ENCODE measurements at places on chromosomes 3 and 15. TPM values are rescaled to one million over a fixed set of nuclear protein-coding genes. Genes with fewer than 3 reads are reported as not detected.

DNA sequence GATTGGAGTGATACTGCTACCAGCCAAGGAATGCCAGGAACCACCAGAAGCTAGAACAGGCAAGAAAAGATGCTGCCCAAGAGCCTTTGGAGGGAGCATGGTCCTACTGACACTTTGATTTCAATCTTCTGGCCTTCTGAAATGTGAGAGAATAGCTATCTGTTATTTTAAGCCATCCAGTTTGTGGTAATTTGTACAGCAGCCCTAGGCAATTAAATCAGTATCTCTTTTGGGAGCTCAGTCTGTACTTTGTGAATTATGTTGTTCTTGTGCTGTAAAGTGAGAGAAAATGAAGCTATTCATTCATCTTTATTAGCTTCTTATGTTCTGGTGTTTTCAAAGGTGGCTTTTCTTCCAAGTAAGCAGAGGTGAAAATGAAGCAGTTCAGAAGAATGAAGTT is 381.3 kb downstream of the PDCD6IP start:
- peaks cover 10% of the 10 kb centered on the region for H3K27me3 ChIP-seq
- no peaks in the 10 kb centered on the region for H3K36me3 ChIP-seq
- H3K4me3 ChIP-seq, result no peak overlapping the region
- peaks cover 4% of the 10 kb centered on the region for H3K4me1 ChIP-seq
- H3K27ac ChIP-seq, result no peak overlapping the region
- DNase-seq, result no peak

Gene ARPP21
- not detected for total RNA-seq

DNA sequence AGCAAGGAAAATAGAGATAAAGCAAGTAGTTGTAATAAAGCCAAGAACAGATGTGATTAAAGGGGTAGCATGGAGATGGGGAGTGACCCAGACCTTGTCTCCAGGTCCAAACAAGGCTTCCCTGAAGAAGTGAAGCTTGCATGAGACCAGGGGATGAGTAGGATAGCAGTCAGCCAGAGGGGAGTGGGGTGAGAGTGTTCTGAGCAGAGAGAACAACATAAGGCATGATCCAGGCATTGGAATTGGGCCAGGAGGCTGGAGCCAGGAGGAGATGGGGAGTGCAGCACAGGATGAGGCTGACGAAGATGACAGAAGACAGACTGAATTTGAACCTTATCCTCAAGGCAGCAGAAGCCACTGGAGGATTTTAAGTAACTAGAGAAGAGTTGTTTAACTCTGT is 7.2 kb downstream of the TMOD2 start:
- no peaks in the 10 kb centered on the region for H3K4me1 ChIP-seq
- DNase-seq, result no peak
- no peak overlapping the region for H3K27ac ChIP-seq
- H3K36me3 ChIP-seq, result no peaks in the 10 kb centered on the region

GRCh38 chr3:143226678-143227291 is 107.2 kb downstream of the CHST2 start:
- no peaks in the 10 kb centered on the region for H3K4me1 ChIP-seq
- no peaks in the 10 kb centered on the region for H3K36me3 ChIP-seq
- H3K4me3 ChIP-seq, result no peak overlapping the region
- no peak for DNase-seq

DNA sequence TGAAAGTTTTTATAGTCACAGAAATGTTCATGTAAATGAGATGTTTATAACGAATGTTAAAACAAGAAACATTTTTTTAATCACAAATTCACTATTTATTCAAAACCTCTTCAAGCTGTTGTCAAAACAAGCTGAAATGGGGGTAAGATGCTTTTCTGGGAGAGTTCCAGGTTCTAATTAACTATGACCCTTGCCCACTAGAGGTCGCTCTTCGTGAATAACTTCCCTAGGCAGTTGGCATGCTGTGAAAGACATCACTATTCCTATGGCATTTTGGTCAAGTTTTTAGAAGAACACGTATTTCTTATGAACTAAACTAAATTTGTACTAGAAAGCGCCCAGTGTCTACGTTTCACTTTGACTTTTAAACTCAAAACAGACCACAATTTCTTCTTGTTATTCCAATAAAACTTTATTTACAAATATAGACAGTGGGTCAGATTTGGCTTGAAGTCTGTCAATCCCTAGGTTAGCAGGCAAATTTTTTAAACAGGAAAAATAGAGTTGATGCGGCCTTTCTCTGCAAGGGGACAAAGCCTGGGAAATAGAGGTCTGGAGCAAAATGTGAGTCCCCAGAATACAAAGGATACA is 62.8 kb upstream of the CMTM8 start:
- H3K4me1 ChIP-seq, result peaks cover 14% of the 10 kb centered on the region
- H3K4me3 ChIP-seq, result no peak overlapping the region
- DNase-seq, result peak; percentile 58
- peaks cover 3% of the 10 kb centered on the region for H3K36me3 ChIP-seq
- H3K27ac ChIP-seq, result peak overlapping the region; percentile 81
- H3K27me3 ChIP-seq, result peaks cover 5% of the 10 kb centered on the region

GRCh38 chr3:105970283-105970682 is 101.5 kb upstream of the CBLB start:
- H3K27ac ChIP-seq, result no peak overlapping the region
- H3K4me3 ChIP-seq, result no peak overlapping the region
- H3K27me3 ChIP-seq, result no peaks in the 10 kb centered on the region
- no peak for DNase-seq
- peaks cover 19% of the 10 kb centered on the region for H3K36me3 ChIP-seq

GRCh38 chr3:73148682-73149081 is 87.2 kb downstream of the EBLN2 start:
- no peak overlapping the region for H3K4me3 ChIP-seq
- no peak for DNase-seq
- H3K36me3 ChIP-seq, result no peaks in the 10 kb centered on the region
- no peak overlapping the region for H3K27ac ChIP-seq
- H3K4me1 ChIP-seq, result no peaks in the 10 kb centered on the region

DNA sequence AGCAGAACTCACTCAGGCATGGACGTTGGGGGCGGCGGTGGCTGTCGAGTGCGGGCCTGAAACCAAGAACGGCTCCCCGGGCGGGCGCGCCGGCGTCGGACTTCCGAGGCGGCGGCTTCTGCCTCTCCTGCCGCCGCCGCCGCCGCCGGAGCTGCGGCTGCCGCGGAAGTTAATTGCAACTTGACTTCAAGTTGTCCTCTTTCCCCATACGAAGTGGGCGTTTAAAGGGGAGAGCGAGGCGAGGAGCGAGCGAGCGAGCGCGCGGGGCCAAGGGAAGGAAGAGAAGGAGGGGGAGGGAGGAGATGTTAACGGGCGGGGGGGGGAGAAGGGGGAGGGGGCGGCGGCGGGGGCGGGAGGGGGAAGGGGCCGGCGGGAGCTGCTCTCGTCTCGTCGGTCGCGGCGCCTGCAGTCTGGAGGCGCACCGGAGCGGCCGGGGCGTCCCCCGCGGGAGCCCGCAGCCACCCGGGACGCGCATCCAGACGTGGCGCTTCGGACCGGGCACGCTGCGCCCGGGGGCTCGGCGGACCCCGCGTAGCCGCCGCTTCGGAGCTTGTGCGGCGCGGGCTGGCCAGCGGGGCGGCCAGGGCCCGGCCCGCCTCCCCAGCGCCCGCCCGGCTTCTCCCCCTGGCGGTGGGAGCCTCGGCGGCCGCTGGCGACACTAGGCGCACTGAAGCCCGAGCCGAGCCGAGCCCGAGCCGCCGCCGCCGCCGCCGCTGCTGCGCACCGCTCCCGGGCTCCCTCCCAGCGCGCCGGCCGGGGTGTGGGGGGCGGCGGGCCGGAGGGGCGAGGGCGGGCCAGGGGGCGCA is 19.7 kb upstream of the SATB1 start:
- H3K4me3 ChIP-seq, result peak overlapping the region; percentile 98
- DNase-seq, result peak; percentile 83
- no peaks in the 10 kb centered on the region for H3K27me3 ChIP-seq
- peak overlapping the region; percentile 99 for H3K27ac ChIP-seq
- H3K36me3 ChIP-seq, result peaks cover 75% of the 10 kb centered on the region
- H3K4me1 ChIP-seq, result peaks cover 26% of the 10 kb centered on the region

Gene DLEC1
- total RNA-seq, result 0.43 TPM

GRCh38 chr3:196772897-196773296 is 33.2 kb downstream of the PAK2 start:
- H3K4me3 ChIP-seq, result no peak overlapping the region
- peaks cover 43% of the 10 kb centered on the region for H3K4me1 ChIP-seq
- H3K36me3 ChIP-seq, result no peaks in the 10 kb centered on the region
- H3K27ac ChIP-seq, result peak overlapping the region; percentile 65
- no peaks in the 10 kb centered on the region for H3K27me3 ChIP-seq

Gene MASP1
- not detected for total RNA-seq

DNA sequence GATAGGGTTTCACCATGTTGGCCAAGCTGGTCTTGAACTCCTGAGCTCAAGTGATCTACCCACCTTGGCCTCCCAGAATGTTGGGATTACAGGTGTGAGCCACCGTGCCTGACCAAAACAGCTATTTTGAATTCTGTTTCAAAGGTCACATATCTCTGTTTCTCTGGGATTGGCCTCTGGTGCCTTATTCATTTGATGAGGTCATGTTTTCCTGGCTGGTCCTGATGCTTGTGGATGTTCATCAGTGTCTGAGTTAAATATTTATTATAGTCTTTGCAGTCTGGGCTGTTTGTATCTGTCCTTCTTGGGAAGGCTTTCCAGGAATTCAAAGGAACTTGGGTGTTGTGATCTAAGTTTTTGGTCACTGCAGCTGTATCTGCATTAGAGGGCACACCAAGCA is 5.1 kb downstream of the PATL2 start:
- H3K36me3 ChIP-seq, result peaks cover 38% of the 10 kb centered on the region
- H3K27ac ChIP-seq, result no peak overlapping the region
- peaks cover 32% of the 10 kb centered on the region for H3K4me1 ChIP-seq
- H3K27me3 ChIP-seq, result no peaks in the 10 kb centered on the region

GRCh38 chr3:127784865-127785710 is 37.2 kb downstream of the MGLL start:
- no peaks in the 10 kb centered on the region for H3K36me3 ChIP-seq
- no peak overlapping the region for H3K4me3 ChIP-seq
- no peaks in the 10 kb centered on the region for H3K4me1 ChIP-seq

DNA sequence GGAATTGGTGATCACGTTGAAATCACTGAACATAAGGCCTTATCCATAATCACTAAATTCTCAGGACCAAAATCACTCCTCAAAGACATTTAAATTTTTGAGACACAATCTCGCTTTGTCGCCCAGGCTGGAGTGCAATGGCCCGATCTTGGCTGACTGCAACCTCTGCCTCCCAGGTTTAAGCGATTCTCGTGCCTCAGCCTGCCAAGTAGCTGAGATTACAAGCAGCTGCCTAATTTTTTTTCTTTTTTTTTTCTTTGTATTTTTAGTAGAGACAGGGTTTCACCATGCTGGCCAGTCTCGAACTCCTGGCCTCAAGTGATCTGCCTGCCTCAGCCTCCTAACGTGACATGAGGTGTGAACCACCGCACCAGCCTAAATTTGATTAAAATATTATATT is 61.7 kb downstream of the PLOD2 start:
- no peaks in the 10 kb centered on the region for H3K4me1 ChIP-seq
- no peak overlapping the region for H3K4me3 ChIP-seq
- H3K36me3 ChIP-seq, result no peaks in the 10 kb centered on the region
- H3K27me3 ChIP-seq, result no peaks in the 10 kb centered on the region
- H3K27ac ChIP-seq, result no peak overlapping the region
- DNase-seq, result no peak

- H3K27me3 ChIP-seq, result no peaks in the 10 kb centered on the region
- DNase-seq, result no peak
- H3K4me3 ChIP-seq, result no peak overlapping the region
Observed at GRCh38 chr3:173920386-173920785, 522.8 kb downstream of the NLGN1 start.

DNA sequence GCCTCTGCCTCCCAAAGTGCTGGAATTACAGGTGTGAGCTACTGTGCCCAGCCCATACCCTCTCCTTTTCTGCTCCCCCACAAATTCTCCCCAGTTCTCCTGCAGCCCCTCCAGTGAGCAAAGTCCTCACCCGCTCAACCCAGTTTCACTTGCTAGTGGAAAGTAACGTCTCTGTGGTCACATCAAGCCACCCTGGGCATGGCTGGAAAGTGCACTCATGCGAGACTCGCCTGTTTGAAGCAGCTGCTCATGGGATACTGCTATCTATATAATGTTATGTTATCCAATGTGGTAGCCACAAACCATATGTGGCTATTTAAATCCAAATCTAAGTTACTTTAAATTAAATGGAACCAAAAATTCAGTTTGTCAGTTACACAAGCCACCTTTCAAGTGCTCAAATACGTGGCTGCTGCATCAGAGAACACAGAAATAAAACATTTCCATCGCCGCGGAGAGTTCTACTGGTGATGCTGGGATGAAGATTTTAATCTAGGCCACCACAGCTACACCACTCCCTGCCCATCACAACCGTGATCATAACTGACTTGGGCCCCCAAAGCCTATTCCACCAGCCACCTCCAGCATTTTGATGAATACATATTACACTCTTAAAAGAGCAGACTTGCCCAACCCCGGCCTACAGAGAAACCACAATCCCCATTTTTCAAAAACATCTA is 119.4 kb downstream of the LIPC start:
- peak overlapping the region; percentile 56 for H3K4me3 ChIP-seq
- no peaks in the 10 kb centered on the region for H3K27me3 ChIP-seq

DNA sequence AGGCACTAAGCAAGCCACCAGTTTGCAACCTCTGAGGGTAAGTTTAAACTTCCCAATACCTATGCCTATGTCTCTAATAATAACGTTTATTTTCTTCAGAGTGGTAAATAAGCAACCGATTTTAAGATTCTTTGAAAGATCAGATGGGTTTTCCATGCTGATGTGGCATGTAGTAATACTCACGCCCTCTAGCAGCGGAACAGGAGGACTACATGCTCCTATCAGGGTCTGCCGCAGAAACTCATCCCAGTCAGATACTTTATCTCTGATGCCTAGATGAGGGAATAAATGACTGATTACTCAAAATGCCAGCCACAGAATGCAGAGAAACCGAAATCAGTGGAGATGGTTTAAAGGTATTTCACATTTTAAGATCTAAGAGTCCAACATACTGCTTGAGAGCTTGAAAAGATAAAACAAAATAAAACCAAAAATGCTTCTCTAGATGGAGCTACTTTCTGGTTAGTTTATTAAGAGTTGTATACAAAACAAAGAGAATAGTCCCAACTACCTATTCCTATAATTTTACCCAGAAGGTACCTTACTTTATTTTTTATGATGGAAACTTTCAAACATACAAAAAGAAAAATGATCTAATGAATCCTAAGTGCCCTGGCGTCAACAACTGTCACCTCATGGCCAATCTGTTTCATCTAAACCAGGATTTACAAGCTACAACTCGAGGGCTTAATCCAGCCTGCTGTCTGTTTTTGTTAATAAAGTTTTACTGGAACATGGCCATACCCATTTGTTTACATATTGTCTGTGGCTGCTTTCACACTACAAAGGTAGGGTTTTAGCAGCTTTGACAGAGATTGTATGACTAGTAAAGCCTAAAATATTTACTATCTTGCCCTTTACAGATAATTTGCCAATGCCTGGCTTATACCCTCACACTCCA is 37.5 kb upstream of the STIMATE start:
- H3K4me1 ChIP-seq, result peaks cover 9% of the 10 kb centered on the region
- H3K27ac ChIP-seq, result peak overlapping the region; percentile 15
- H3K4me3 ChIP-seq, result no peak overlapping the region
- peak; percentile 58 for DNase-seq
- H3K27me3 ChIP-seq, result no peaks in the 10 kb centered on the region
- peaks cover 4% of the 10 kb centered on the region for H3K36me3 ChIP-seq

Gene NPAP1
- not detected for total RNA-seq

Gene SLC2A2
- total RNA-seq, result not detected

- no peaks in the 10 kb centered on the region for H3K27me3 ChIP-seq
- H3K27ac ChIP-seq, result peak overlapping the region; percentile 100
- peaks cover 59% of the 10 kb centered on the region for H3K4me1 ChIP-seq
- peak overlapping the region; percentile 97 for H3K4me3 ChIP-seq
Observed at GRCh38 chr15:50353251-50353974, 1.6 kb downstream of the GABPB1 start.

Gene SLC22A14
- 0.14 TPM for total RNA-seq

GRCh38 chr15:42314818-42315217 is 41.6 kb upstream of the TMEM87A start:
- no peaks in the 10 kb centered on the region for H3K27me3 ChIP-seq
- H3K27ac ChIP-seq, result no peak overlapping the region
- no peak for DNase-seq
- H3K36me3 ChIP-seq, result peaks cover 10% of the 10 kb centered on the region
- H3K4me3 ChIP-seq, result no peak overlapping the region

Gene NR1I2
- total RNA-seq, result 0.25 TPM
